Suppressor macrophage treated with lipopolysaccharide for 1 hour (primary cell): ENCODE measurements at places on chromosomes 7 and 10.

DNA sequence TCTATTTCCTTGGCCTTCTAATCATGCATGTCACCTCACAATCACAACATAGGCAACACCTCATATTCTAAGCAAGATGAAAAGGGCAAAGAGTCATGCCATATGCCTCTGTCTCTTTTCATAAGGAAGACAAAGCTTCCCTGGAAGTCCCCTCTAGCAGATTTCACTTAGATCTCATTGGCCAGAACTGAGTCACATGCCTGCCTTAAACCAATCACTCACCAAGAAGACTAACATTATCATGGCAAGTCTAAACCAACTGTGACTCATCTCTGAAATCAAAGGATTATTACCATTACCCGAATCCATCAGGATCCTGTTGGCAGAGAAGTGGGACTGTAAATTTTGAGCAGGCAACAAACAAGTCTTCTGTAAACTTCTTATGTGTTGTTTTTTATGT lies 27.8 kb downstream of the CAV1 start:
- DNase-seq, result no peak

- DNase-seq, result no peak
These were observed 50.6 kb downstream of the VPS41 start for GRCh38 chr7:38858259-38858884.

- no peak for DNase-seq
These were observed 351.0 kb downstream of the TCERG1L start for GRCh38 chr10:130960531-130960930.

DNA sequence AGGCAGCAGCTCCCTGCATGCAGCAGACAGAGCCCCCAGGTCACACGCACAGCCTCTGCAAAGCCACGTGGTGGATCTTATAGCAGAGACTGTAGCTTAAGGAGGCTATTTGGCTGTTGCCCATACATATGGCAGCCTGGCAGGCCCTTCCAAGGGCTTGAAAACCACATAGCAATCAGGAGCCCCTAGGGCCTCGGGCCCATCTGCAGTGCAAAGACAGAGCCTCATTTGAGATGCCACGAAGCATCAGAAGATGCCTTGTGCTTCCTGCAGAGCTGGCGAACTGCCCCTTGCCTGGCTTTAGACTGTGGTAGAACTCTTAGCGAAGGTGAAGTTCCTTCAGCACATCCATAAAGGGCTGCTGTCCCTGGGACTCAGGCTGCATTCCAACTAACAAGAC lies 309.9 kb downstream of the GRID1 start:
- no peak for DNase-seq

DNA sequence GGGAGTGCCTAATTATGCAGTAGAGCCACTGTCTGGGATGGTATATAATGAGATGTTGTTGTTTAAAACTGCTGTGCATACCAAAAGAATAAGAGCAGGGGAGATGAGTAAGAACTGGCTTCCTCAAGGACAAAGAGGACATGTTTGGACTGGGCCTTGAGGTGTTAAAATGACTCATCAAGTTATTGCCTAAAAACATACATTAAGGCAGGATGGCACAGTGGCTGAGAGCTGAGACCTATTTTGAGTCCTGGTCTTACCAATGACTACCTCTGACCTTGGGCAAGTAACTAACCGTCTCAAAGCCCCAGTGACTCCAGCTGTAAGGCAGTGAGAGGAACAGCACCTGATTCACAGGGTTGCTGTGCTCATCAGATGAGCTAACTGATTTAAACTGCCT lies 71.1 kb downstream of the CFAP58 start:
- no peak for DNase-seq

DNA sequence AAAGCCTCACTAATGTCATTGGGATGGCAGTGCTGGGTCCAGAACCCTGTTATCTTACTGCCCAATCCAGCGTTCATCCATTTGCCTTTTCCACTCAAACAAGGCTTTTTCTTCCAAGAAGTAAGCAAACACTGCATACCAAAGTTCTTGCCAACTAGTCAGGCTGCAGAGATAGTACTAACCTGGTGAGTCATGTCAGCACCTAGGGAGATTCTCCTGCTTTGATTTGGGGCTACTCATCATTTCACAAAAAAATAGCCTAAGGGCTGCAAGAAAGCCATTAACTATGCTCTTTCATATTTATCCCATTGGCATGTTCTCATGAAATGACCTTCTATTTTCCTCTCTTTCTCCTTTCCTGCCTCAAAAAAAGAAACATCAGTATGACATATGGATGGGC lies 142.6 kb downstream of the TWIST1 start:
- DNase-seq, result no peak

- no peak for DNase-seq
These were observed 53.2 kb upstream of the CDK13 start for GRCh38 chr7:39896840-39897239.

GRCh38 chr7:87852306-87852705 lies 23.9 kb downstream of the SLC25A40 start:
- DNase-seq, result peak; percentile 59

DNA sequence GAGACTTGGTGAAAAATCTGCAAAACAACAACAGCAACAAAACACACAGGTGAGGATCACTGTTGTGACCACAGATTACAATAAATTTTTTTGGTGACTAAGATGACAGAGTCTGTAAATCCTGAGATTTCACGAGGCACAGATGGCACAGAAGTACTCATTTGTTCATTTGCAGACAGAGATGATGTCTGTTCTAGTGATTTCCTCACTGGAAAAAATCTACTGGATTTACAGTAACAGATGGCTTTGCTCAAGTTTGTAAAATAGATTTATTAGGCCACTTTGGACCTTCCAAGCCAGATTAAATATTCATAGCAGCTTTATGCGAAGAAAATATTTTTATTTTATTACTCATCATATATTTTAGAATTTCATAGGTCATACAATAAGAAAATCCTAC lies 113.5 kb upstream of the IL6 start:
- no peak for DNase-seq

DNA sequence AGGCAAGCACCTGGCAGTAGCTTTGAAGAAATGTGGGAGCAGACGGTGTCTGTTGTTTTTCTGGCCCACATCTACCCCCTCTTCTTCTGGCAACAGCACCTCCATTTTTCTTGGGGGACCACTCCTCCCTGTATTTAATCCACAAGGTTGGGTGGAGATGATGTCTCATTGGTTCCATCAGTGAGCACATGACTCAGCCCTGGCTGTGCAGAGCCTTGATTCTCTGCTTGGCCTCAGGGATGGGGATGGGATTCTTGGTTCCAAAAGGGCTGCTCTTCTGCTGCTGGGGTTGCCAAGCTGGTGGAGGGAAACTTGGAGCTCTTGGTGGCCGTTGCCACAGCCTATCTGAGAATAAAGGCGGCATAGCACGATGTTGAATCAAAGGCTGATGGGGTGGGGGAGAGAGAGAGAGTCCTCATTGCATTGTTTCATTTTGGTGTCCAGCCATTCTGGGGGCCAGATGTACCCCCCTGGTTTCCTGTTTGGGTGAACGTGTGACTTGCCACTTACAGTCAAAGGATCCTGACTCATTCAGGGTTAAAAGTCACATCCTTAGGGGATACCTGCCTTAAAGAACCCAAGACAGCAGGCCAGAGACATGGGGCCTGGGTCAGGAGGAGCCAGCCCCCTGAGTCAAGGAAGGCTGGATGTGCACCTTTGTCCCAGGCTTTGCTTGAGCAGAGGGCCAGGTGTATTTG lies 25.9 kb downstream of the GRK5 start:
- DNase-seq, result no peak

DNA sequence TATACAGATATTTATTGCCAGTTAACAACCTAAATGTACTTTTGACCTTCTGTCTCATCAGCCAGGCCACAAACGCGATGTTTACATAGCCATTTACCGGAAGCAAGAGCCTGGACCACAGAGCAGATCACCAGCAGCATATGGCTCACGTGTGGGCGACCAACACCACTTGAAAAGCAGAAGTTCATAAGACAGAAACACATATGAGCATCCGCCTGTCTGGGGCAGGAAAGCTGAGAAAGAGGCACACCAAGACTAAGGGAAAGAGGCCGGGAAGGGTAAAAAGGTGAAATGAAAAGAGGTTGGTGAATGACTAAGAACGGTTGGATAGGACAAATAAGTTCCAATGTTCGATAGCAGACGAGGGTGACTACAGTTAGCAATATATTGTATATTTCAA lies 1.3 kb downstream of the ABCB1 start:
- DNase-seq, result peak; percentile 80

GRCh38 chr7:114759347-114760062 lies 162.4 kb upstream of the MDFIC start:
- DNase-seq, result no peak

DNA sequence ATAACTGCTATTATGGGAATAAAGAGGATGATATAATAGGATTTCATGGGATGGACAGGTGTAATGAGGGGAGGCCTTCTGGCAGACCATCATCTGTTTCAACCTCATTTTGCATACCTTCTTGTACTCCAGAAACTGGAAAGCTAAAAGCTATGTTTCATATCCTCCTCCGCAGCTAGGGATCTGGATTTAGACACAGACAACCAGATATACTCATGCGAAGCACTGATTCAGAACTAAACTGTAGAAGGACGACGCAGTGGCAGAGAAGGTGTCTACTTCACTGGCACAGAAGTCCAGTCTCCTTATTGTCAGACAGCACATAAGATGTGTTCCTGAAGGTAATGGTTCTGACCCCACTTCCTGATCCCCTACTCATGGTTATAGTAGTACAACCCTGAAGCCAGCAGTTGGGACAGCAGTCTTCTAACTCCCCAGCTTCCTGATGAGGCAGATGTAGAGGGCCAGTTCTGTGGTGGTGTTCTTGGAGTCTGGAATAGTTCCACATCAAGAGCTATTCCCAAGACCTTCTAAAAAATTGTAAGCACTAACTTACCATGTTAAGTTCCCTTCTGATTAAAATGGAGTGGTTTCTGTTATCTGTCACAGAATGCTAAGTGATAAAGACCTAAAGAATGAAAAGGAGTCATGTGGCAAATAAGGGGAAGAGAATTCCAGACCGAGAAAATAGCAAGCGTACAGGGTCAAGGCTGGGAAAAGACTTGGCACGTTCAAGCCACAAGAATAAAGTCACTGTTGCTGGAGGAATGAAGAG lies 550.3 kb downstream of the GRM8 start:
- DNase-seq, result no peak

DNA sequence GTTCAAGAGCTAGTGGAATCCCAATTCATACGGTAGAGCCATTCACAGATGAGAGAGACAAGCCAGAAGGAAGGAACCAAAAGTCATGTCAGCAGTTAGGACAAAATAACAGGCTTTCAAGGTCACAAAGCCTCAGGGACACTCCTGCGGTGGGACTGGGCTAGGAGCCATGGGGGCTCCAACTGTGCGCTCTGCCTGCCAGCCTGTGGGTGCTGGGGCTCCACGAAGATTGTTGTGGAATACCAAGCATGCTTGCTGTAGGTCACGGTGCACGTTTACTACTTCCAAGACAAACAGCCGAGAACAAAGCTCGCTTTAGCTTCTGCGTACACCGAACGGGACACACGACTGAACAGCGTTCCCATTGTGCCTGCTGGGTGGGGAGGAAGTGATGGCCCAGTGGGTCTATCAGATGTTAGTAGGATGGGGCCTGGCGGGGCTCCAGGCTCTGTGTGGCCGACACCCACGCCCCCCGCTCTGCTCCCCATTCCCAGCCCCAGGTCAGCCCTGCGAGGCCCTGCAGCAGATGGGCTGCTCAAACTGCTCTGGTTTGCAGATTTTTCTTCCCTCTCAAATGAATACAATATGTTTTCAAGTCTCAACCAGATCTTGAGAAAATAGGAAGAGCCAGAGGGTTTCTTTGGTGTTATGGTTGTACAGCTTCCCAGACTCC lies 158.9 kb downstream of the EGFR start:
- no peak for DNase-seq

- no peak for DNase-seq
These were observed 72.8 kb downstream of the PDE1C start for GRCh38 chr7:31997423-31997822.

DNA sequence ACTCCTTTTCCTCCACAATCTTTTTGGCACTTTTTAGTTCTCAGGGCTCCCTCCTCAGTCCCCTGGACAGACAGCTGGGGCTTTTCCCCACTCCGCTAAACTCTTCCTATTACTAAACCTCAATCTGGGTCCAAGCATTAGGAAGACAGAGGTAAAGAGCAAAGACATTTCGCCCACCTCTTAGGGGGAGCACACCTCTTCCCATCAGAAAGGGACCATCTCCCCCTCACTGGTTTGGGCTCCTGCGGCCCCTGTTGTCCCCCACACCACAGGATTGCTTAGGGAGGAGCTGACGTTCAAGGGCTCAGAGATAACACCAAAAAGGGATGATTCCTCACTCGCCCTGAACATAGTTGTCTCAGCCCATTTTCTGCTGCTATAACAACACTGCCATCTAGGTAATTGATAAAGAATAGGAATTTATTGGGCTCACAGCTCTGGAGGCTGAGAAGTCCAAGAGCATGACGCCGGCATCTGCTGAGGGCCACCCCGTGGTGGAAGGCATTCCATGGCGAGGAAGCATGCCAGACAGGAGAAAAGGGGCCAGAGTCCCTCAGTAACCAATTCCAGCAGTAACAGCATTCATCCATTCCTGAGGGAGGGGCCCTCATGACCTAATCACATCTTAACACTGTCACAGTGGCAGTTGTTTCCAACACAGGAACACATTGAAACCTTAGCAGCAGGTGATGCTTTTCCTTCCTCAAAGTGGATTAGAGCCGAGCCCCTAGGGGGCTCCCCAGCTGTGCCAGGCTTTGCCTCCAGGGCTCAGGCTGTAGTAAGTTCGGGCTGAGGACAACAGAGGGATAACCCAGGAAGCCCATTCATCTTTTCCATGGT lies 209.6 kb downstream of the EBF3 start:
- DNase-seq, result no peak

DNA sequence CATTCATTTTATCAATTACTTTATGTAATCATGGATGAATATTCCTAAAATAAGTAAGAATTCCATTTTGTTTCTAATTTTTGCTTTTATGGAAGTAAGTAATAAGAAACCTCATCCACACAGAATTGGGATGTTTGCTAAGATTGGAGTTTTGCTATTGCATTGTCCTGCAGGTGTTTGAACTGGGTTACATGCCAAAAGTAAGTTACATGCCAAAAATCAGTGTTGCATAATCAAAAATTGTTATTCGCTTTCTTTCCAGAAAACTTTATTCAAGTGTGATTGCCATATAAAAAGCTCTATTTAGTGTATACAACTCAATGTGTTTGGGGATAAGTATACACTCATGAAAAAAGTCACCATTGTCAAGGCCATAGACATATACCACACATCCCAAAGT lies 346.7 kb upstream of the PLXDC2 start:
- no peak for DNase-seq

DNA sequence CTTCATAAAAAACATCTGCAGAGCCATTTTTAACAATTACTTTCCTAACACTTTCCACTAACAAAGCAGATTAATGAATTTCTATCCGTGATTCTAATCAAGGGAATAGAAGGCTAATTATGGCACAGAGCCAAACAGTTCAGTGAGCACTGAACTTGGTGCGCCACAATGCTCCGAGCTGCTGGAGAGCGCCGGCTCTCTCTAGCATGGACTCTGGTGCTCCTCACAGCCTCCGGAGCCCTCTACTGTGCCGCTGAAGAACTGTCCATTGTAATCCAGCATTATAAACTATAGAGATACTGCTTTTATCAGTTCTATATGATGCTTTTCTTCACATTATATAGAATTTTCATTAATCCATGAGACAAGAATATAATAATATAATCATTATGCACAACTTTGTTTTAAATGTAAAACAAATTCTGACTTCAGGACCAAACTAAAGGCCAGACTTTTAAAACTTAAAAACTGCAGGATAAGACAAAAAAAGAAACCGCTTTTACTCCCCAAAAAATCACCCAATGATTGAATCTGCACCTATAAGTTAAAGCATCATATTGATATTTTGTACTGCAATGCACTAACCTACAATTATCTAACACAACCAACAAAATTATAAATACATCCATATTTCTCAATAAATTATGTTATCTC lies 123.6 kb downstream of the RNF32 start:
- no peak for DNase-seq
